ENCODE measurements at places on chromosomes 12 and 14.

DNA sequence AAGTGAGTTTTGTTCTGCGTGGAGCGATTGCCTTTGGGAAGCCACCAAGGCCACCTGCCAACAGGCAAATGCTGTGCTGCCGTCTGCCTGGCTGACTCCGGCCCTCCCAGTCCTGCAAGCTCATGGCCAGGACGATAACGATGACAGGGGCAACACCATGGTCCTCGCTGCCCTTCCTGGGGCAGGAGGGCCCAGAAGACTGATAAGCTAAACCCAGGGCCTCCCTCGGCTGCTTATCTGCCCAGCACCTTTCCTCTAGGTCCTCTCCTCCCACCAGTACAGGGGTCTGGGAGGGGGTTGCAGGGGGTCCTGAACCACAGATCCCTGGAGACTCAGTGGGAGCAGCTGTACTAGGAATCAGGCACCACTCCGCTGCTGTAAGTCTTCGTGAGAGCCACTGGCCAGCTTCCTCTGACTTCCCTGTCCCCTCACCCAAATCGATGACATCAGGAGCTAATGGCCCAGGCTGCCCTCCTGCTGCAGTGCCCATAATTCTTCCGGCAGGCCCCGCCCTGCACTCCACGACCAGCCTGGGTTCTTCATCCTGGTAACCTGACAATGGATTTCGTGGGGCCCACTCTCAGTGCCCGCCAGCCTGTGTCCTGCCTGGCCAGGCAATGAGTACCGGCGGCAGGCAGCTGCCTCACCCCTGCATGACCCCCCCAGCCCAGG, 5.1 kb downstream of the ANKRD9 start:
- no peaks in the 10 kb centered on the region for H3K36me3 ChIP-seq
- H3K4me3 ChIP-seq = no peak overlapping the region
- H3K27ac ChIP-seq = no peak overlapping the region
- H3K4me1 ChIP-seq = no peaks in the 10 kb centered on the region

DNA sequence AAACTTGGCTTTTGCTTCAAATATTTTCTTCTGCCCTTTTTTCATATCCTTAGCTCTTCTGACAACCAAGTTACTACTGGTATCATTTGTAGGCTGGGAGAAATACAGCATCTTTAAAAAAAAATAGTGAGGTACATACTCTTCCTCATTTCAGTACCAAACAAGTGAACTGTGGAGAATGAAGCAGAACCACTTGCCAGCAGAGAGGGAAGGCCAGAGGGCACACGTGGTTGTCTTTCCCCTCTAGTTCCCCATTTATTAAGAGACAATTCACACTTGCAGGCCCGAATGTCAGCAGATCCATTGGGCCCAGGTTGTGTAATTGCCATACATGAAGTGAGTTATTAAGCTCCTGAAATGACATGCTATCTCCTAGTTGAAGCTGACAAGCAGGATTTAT, 3.2 kb downstream of the SUSD6 start:
- no peaks in the 10 kb centered on the region for H3K36me3 ChIP-seq
- no peak for DNase-seq
- H3K27ac ChIP-seq = peak overlapping the region; percentile 95
- H3K27me3 ChIP-seq = no peaks in the 10 kb centered on the region
- no peak overlapping the region for H3K4me3 ChIP-seq
- H3K4me1 ChIP-seq = peaks cover 41% of the 10 kb centered on the region

DNA sequence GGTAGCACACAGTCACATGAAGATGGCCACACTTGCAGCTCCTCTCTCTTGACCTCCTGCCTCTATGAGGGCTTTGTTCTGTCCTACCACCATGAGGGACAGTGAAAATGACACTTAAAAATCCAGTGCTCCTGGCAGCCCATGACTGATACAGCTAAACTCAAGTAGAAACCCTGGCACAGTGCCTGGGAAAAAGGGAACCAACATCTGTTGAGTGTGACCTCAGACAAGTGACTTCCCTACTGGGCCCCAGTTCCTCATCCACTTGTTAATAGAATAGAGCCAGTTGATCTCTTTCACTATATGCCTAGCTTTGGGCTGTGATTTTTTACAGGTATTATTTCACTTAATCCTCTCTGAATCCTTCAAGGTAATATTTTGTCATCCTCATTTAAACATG, 4.8 kb downstream of the GUCY2C start:
- no peak overlapping the region for H3K27ac ChIP-seq
- no peak overlapping the region for H3K4me3 ChIP-seq
- no peaks in the 10 kb centered on the region for H3K27me3 ChIP-seq
- H3K36me3 ChIP-seq = no peaks in the 10 kb centered on the region
- no peaks in the 10 kb centered on the region for H3K4me1 ChIP-seq

GRCh38 chr14:92391726-92392125, 68.8 kb downstream of the SLC24A4 start:
- no peak for DNase-seq
- no peaks in the 10 kb centered on the region for H3K27me3 ChIP-seq
- no peak overlapping the region for H3K27ac ChIP-seq
- H3K36me3 ChIP-seq = no peaks in the 10 kb centered on the region
- H3K4me1 ChIP-seq = no peaks in the 10 kb centered on the region

DNA sequence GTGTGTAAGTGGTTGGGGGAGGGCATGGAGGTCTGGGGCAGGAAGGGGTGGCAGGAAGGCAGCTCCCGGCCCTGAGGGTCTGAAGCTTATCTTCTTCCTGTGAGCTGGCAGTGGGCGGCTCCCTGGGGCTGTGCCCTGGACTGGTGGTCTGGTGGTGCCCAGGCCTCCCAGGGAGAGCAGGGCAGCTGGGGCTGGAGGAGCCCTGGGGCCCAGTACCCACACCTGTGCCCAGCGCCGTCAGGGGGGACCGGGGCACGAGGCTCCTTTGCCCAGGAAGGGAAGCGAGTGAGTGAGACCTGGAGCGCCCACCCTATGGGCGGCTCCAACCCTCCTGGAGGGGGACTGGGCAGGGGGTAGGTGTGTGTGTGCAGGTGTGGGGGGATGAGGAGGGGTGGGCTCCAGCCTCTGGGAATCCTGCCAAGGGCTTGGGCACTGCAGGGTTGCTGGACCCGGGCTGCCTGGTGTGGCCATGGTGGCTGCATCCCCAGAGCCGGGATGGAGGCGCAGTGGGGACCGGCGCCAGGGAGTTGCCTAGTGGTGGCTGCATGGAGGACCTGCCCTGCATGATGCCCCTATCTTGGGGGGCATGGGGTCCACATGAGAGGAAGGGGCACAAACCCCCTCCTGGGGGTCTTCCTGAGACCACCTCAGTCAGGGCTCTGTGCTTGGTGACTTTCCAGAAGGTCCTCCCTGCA, 353.6 kb downstream of the TMEM121 start:
- no peak for DNase-seq
- H3K36me3 ChIP-seq = no peaks in the 10 kb centered on the region
- H3K27me3 ChIP-seq = no peaks in the 10 kb centered on the region

GRCh38 chr14:70982200-70982599, 74.9 kb downstream of the PCNX1 start:
- H3K27ac ChIP-seq = no peak overlapping the region
- H3K36me3 ChIP-seq = no peaks in the 10 kb centered on the region
- H3K4me3 ChIP-seq = no peak overlapping the region
- H3K27me3 ChIP-seq = no peaks in the 10 kb centered on the region

DNA sequence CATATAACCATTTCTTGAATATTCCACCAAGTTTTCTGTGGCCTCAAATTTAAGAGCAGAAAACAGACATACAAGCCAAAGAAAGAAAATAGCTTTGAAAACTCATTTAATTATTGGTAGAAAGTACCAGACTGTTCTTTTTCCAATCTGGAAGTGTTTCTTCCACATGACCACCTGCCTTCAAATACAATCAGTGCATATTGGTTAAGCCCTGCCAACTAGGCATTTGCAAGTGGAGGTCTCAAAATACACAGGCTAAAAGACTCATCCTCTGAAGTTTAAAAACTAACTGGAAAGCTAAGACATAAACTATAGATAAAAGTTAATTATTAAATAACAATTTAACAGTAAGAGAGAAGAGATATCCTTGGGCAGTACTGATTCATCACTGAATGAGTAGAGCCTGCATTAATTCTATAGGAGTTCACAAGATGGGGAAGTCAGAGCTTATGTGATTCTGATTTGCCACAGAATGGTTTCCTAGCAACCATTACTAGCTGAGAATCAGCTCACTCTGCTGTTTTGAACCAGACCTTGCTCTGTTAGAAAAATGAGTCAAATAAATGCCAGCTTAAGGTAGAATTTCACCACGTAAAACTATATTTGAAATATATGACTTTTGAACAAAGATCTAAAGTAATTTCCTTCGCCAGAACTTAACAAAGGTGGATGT, 433.8 kb downstream of the FUT8 start:
- H3K4me1 ChIP-seq = no peaks in the 10 kb centered on the region
- no peaks in the 10 kb centered on the region for H3K36me3 ChIP-seq

- H3K36me3 ChIP-seq = no peaks in the 10 kb centered on the region
- no peaks in the 10 kb centered on the region for H3K27me3 ChIP-seq
- H3K27ac ChIP-seq = no peak overlapping the region
- no peak overlapping the region for H3K4me3 ChIP-seq
Measured at GRCh38 chr12:131793243-131794022, 34.8 kb upstream of the MMP17 start.

DNA sequence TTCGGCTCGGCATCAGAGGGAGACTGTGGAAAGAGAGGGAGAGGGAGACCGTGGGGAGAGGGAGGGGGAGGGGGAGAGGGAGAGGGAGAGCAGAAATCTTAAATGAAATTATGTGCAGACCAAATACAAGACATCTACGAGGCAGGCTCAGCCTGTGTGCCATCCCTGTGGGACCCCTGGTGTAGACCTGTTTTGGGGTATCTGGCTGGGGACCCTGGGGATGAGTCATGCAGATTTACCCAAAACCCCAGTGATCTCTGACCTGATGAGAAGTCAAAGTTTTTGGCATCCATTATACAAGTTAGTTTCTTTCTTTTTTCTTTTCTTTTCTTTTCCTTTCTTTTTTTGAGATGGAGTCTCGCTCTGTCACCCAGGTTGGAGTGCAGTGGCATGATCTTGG, 44.4 kb downstream of the ADGRD1 start:
- H3K36me3 ChIP-seq = no peaks in the 10 kb centered on the region
- H3K4me1 ChIP-seq = no peaks in the 10 kb centered on the region
- no peak overlapping the region for H3K27ac ChIP-seq
- no peak for DNase-seq
- no peak overlapping the region for H3K4me3 ChIP-seq
- H3K27me3 ChIP-seq = no peaks in the 10 kb centered on the region

All from MM.1S (cell line).